T-cell (primary cell): ENCODE measurements at places on chromosomes 6 and 20.

- DNase-seq: peak; percentile 27
Observed at GRCh38 chr20:43914311-43915210, at the start of gene TOX2. Gene TOX2, plus strand, starts transcription at chr20:43914852. Its CDS starts 40 bp downstream, at chr20:43914892.

GRCh38 chr20:57682184-57683101 lies 27.4 kb downstream of the PMEPA1 start:
- DNase-seq: no peak

GRCh38 chr6:157096105-157096504 lies 227.2 kb downstream of the TMEM242 start:
- no peak for DNase-seq

GRCh38 chr6:42564506-42564825 lies 637 bp downstream of the UBR2 start:
- no peak for DNase-seq

- DNase-seq: no peak
Observed at GRCh38 chr6:149211046-149211571, 106.4 kb upstream of the TAB2 start.

DNA sequence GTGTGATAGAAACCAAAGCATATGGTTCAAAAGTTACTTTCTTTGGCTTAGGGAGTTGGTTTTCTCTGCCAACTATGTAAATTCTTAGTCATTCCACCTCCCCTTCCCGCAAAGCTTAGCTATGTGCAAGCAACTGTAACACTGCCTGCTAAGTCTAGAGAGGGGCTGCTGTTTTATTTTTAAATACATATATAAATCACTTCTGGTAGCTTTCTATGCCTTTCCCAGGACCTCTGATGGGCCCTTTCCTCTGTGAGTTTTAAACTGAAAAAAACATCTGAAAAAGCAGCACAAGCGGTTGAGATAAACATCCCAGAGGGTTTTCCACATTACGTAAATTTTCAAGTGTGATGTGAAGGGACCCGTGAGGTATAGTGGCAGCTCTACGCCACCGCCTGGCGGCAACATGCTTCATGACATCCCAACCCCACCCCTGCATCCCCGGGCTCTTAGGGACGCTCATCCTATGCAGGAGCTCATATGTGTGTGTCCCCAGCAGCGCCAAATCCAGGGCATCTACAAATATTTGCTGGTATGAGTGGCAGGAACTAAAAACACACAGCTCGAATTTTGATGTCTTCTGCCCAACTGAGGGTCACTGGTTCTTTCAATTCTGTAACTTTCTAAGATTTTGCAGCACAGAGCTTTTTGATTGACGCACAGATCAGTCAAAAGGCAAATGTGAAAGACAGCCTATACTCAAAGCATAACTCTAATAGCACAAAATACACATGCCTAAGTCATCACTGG lies 12.7 kb downstream of the SAYSD1 start:
- DNase-seq: peak; percentile 10

- DNase-seq: peak; percentile 8
Observed at GRCh38 chr6:36033935-36034334, 6.3 kb downstream of the MAPK14 start.

DNA sequence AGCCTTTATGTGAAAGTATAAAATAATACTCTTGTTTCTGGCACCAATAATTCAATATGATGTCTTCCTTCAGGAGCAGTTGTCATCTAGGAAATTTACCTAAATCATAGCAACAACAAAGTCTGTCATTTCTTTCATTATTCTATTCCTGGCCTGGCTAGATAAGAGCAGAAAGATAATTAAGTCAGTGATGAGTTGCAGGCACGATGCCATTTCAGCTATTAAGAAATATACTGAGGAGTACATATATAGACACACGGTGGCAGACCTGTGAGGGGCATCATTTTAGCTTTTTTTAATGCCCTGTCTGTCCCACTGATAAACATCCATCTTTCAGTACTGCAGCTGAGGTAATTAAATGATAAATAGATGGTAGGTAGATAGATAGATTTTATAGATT lies 756.1 kb upstream of the EPHA7 start:
- DNase-seq: no peak

GRCh38 chr6:165805067-165805555 lies 142.1 kb upstream of the PDE10A start:
- no peak for DNase-seq

- DNase-seq: peak; percentile 34
Observed at GRCh38 chr6:11711003-11711983, 67.3 kb downstream of the ADTRP start.

- no peak for DNase-seq
Observed at GRCh38 chr6:47247227-47247797, 62.4 kb downstream of the TNFRSF21 start.

DNA sequence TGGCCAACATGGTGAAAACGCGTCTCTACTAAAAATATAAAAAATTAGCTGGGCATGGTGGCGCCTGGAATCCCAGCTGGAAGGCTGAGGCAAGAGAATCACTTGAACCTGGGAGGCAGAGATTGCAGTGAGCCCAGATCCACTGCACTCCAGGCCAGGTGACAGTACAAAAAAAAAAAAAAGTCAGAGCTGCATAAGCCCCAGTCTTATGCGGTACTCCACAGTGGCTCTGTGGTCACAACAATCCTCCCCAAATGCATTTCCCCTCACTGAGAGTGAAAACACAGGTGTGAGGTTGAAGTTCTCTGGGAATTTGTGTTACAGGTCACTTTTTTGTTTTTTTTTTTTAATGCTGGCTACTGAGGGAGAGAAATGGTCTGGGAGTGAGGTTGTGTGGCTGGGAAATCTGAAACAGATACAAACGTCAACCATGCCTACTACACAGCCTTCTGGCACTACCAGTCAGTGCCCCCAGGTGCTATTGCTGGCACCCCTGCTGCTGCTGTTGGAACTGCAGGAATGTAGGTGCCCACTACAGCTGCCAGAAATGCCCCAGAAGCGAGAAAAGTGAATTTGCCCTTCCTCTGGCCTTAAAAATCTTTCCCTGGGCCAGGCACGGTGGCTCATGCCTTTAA lies 5.7 kb downstream of the MRPS26 start:
- no peak for DNase-seq

DNA sequence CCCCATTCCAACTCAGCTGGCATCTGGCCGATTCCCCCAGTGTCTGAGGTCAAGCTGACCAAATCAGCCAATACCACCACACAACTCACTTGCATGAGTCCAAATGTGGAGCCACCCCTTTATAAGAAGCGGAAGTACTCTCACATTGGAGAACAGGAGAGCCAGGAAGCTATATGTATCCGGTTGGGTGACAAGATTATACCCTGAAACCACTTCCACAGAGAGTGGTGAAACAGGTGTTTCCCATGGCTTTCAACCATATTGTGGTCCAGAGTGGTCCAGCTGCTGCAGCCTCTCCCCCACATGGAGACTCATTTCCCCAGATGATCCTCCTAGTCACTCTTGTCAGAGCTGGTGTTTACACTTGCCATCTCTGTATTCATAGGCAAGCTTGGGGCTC lies 24.0 kb upstream of the SERINC1 start:
- no peak for DNase-seq

GRCh38 chr20:14664101-14664500 lies 326.7 kb upstream of the FLRT3 start:
- no peak for DNase-seq

GRCh38 chr6:129183681-129184301 lies 300.9 kb downstream of the LAMA2 start:
- DNase-seq: no peak

DNA sequence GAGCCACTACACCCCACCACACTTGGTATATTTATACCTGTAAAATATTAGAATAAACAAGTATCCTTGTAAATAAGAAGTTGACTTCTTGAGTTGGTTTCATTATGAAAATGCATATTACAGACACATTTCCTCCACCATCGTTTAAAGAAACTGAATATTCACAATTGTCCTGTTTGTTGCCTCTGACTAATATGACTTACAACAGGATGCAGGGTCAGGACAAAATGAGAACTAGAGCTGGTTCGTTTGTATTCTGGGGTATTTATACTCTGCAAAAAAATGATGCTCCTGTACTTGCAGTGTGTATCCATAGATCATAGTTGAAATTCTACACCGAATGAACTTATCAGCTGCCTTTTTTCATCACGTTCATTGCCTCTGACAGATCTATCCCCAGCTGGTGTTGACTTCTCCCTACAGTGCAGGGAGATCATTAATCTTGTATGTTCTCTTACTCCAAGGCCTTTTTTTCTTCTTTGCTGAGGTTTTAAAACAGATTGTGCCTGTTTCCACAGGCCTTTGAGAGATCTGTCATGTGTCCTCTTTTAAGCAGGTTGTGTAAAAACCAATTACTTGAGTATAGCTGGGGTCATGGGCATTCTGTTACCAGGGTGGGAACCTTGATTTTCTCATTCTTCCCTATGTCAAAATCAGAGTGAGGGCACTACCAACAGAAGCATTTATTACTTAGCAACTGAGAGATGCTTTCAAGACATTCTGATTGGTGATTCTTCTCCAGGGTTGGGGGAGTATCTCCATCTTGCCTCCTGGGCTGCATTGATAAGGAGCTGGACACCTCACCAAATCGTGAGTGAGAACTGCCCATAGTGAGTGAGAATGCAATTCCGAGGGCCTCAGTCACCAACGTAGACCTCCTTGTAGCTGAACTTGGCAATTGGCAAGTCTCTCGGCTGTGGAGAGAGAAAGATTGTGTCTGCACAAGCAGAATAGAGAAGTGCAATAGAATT lies 78.8 kb upstream of the CD83 start:
- no peak for DNase-seq

- no peak for DNase-seq
Observed at GRCh38 chr20:35305682-35306556, 13.7 kb upstream of the FAM83C start.

- DNase-seq: no peak
Observed at GRCh38 chr6:38080889-38081288, 261.4 kb downstream of the ZFAND3 start.

DNA sequence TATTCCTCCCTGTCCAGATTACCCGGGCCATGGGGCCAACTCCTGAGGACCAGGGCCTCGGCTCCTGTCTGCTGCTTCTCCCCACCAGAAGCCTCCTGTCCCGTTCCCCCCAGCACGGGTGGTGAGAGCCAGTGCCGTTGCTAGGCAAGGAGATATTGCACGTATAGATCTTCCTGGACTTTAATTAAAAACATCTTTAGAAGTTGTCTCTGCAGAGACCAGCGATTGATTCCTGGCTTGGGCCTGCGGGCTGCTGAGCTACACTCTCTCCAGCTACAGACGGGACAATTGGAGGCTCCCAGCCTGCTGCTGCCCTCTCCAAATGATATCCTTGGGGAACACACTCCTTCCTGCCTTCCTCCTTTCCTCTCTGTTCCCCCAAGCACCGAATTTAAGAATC lies 74.6 kb downstream of the CDH22 start:
- DNase-seq: no peak

DNA sequence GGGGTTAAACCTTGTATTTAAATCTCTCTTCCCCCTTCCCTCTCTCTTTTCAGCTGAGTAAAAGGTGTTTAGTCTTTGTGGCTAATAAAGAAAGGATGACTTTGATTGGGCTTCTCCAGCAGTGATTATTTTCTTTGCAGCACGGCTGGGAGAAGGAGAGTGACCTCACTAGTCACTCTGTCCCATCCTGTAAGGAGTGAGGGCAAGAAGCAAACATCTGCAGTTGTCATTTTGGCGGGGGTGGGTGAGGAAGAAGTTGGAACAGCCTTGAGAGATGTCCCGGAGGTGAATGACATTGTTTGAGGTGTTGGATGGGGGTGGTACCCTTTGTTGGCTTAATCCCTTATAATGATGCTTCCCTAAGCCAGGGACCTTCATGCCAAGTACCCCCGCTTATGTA lies 223.6 kb downstream of the EYA2 start:
- DNase-seq: no peak

- no peak for DNase-seq
Observed at GRCh38 chr20:50189681-50190250, 864 bp upstream of the CEBPB start.

GRCh38 chr6:4447639-4448330 lies 312.4 kb upstream of the ECI2 start:
- no peak for DNase-seq

- no peak for DNase-seq
Observed at GRCh38 chr20:59577809-59578435, 26.4 kb upstream of the PHACTR3 start.

- no peak for DNase-seq
Observed at GRCh38 chr6:47137073-47137472, 94.9 kb upstream of the ADGRF1 start.

- DNase-seq: no peak
Observed at GRCh38 chr6:47483516-47483852, 5.9 kb downstream of the CD2AP start.

- DNase-seq: no peak
Observed at GRCh38 chr6:81396916-81397315, 355.6 kb downstream of the TENT5A start.

DNA sequence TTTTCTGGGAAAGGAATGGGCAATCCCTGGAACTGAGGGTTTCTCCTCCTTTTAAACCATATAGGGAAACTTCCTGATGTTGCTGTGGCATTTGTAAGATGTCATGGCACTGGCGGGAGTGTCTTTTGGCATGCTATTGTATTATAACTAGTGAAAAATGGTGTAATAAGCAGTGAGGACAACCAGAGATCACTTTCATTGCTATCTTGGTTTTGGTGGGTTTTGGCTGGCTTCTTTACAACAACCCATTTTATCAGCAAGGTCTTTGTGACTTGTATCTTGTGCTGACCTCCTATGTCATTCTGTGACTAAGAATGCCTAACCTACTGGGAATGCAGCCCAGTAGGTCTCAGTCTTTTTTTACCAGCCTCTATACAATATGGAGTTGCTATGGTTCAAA lies 9.1 kb upstream of the DCBLD1 start:
- DNase-seq: no peak

DNA sequence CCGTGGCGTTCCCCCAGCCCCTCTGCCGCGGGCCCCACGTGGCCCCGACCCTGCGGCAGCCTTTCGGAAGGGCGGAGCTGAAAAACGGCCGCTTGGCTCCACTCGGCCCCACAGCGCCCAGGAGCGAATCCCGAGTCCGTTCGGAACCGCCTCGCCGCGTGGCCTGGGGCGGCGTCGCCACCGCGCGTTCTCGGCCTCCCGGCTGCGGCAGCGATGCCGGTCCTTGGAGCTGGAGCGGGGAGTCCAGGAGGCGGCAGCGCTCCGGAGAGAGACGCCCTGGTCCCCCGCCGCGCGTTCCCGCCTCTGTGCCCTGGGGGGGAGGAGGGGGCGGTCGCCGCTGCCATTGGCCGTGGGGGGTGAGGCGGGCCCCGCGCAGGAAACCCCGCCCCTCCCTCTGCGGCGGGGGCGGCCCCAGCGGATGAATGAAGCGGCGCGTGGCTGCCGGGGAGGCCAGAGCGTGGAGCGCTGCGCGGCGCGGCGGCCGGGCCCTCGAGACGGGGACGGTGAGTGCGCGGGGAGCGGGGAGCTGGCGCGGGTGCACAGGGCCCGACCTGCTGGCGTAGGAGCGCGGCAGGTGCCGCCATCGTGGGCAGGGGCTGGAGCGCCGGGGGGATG lies at the start of gene SLCO4A1:
TSS of gene SLCO4A1 (plus strand) at position 453 of the 615 bp plus-strand sequence. CDS start 13,952 bp downstream, outside the sequence.
- peak; percentile 78 for DNase-seq

DNA sequence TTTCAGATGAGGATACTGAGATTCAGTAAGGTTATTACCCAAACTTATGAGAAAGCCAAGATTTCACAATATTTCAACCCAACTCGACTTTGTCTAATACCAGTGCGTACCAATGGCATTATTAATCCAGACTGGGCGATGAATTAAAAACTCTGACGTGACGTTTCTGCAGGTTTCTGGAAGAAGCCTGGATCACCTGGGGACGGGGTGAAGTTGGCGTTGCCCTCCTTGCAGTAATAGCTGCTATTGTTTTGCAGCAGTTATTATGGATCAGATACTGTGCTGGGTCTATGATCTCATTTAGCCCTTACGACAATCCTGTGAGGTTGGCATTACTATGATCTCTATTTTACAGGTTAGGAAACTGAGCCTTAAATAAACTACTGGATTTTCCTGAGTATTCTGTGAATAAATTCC lies 569 bp upstream of the CDC5L start:
- DNase-seq: no peak

- DNase-seq: no peak
Observed at GRCh38 chr6:45608252-45608913, 230.6 kb upstream of the SUPT3H start.
